ENCODE measurements at places on chromosomes 1 and 21. TPM values are rescaled to one million over a fixed set of nuclear protein-coding genes. Genes with fewer than 3 reads are reported as not detected.

The OR2T27 gene
- not detected for total RNA-seq

DNA sequence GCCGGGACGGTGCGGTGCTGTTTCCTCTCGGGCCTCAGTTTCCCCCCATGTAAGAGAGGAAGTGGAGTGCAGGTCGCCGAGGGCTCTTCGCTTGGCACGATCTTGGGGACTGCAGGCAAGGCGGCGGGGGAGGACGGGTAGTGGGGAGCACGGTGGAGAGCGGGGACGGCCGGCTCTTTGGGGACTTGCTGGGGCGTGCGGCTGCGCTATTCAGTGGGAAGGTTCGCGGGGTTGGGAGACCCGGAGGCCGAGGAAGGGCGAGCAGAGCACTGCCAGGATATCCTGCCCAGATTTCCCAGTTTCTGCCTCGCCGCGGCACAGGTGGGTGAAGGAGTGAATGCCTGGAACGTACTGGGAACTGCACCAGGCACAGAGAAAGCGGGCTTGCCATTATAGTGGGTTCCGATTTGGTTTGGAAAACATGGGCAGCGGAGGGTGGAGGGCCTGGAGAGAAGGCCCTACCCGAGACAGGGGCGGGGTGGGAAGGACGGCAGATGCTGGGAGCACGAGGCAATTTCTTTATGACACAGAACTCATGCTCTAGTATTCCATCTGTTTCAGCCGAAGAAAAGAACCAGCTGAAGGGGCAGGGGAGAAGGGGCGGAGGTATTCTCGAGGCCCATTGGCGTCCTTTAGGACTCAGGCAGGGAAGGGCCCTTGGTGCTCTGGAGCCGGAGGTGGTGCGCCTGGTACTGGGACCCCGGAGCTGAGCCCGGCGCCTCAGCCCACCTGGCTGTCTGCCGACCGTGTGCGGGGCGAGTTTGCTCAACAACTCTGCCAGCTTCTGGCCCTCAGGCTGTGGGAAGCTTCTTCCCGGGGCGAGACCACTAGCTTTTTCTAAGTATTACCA is 960 bp downstream of the PCSK9 start:
- no peak for DNase-seq

- DNase-seq: no peak
Observed at GRCh38 chr1:224767031-224767430, 150.9 kb downstream of the CNIH3 start.

DNA sequence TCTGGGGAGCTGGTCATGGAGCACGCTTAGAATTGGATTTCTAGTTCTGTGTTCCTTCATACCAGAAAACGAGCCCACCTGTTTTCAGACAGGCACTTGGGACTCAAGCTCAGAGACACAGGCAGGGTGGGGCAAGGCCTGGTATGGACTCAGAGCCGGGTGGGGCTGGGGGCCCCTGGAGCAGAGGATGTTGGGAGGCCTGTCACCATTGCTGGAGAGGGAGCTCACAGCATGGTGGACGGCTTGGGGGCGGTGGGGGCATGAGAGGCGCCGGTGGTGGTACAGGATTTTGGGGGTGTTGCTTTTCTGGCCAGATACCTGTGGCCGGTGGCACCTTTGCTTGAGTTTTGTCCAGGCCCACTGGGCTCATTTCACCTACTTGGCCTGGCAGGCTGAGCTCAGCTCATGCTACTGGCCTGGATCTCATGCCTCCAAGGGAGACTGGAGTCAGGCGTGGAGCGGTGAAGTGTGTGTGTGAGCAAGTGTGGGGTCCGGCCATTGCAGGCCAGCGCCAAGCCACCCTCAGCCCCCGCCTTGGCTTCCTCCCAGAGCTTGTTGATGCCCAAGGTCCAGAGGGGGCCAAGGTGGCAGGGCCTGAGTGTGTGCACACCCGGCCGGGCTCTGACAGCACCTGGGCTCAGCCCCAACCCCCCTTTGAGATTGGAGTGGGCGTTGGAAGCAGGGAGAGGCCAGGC is 8.7 kb downstream of the SLX9 start:
- no peak for DNase-seq

DNA sequence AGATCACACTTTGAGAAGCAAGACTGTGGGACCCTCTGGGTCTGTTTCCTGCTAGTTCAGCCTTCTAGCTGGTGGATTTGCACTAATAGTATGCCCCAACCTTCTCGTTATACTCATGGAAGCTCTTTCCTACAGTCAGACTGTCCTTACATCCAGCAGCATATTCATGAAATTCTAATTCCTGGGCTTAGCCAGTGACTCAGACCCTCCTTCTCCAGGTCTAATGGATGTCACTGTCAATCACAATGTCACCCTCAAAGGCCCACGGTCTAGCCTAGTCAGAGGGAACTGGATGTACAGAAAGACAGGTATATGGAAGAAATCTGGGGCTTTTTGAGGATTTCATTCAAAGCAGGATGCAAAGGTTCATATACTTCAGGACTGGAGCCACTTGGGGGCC is 72.4 kb downstream of the KCNJ15 start:
- no peak for DNase-seq

- no peak for DNase-seq
Observed at GRCh38 chr1:112548547-112548946, 39.8 kb downstream of the WNT2B start.

- DNase-seq: no peak
Observed at GRCh38 chr1:200893411-200893901, 1.2 kb upstream of the INAVA start.

GRCh38 chr1:112904071-112904830 is 51.7 kb downstream of the SLC16A1 start:
- DNase-seq: peak; percentile 81

GRCh38 chr1:62306065-62306464 is 13.2 kb downstream of the KANK4 start:
- DNase-seq: no peak

All from activated CD4-positive, alpha-beta memory T cell treated with anti-CD3 and anti-CD28 coated beads for 36 hours (primary cell).